IPS DF 6.9 (cell line): ENCODE measurements at places on chromosomes 2 and 18.

DNA sequence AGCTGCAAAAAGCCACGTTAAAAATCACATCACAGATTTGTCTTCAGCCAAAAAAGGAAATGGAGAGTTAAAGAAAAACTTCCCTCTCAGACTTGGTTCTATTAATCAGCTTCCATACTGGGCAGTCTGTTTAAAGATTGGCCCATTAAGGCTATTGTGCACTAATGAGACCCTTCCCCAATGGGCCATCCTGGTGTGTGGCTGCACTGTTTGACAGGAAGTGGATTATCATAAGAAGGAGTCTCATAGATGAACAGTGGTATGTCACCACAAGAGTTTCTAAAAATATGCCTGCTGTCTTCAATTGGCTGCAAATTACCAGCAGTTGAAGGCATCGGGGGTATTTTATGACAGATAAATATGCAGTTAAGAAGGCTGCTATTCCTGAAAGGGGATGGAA lies 247.6 kb upstream of the THSD7B start:
- no peaks in the 10 kb centered on the region for H3K36me3 ChIP-seq
- no peak overlapping the region for H3K27ac ChIP-seq
- no peak overlapping the region for H3K4me3 ChIP-seq
- no peaks in the 10 kb centered on the region; the same call in 1 of the 2 replicates for H3K27me3 ChIP-seq
- no peaks in the 10 kb centered on the region for H3K4me1 ChIP-seq
- DNase-seq: no peak

DNA sequence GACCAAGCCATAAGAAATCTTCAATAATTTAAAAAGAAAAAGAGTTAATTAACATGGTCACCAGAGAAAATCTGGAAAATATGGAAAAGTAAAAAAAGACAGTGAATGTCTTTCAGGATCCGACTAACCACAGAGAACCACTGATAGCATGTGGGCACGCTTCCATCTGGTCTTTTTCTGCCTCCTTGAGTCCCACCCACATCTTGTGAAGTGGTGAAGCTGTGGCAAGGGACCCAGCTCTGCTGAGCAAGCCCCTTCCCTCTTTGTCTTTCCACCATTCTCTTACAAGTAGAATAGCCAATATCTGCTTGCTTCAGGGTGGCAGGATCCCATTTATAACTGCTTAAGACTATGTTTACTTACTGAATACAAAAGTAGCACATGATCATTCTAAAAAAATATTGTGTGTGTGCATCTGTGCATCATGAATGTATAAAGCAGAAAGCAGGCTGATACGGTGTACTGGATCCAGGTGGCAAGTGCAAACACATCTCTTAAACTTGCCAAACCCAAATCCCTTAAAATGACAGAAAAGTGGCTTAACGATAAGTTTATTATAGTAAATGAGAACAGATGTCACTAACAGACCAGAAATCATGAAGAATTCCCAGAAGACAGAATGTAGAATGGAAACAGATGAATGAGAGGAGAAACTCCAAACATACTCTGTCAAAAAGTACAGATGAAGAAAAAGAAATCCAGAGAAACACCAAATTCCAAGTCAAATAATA lies 52.3 kb downstream of the FOXI3 start:
- no peak overlapping the region for H3K4me3 ChIP-seq
- H3K4me1 ChIP-seq: peaks cover 3% of the 10 kb centered on the region; the same call in 1 of the 2 replicates
- H3K36me3 ChIP-seq: no peaks in the 10 kb centered on the region
- DNase-seq: no peak
- no peaks in the 10 kb centered on the region for H3K27me3 ChIP-seq

DNA sequence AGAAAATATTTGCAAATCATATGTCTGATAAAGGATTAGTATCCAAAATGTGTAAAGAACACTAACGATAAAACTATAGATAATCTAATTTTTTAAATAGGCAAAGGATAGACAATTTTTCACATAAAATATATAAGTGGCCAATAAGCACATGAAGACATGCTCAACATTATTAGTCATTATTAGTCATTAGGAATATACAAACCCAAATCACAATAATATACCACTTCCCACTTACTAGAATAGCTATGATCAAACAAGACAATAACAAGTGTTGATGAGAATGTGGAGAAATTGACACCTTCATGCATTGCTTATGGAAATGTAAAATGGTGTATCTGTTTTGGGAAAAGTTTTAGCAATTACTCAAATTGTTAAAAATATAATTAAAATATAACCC lies 12.6 kb upstream of the MAP2 start:
- DNase-seq: no peak
- no peak overlapping the region for H3K4me3 ChIP-seq
- no peak overlapping the region for H3K27ac ChIP-seq
- H3K4me1 ChIP-seq: no peaks in the 10 kb centered on the region

- no peaks in the 10 kb centered on the region for H3K27me3 ChIP-seq
- no peaks in the 10 kb centered on the region for H3K4me1 ChIP-seq
- no peak overlapping the region for H3K27ac ChIP-seq
- no peak for DNase-seq
- no peaks in the 10 kb centered on the region for H3K36me3 ChIP-seq
Observed at GRCh38 chr2:109376796-109377495, 236.8 kb downstream of the SEPTIN10 start.

DNA sequence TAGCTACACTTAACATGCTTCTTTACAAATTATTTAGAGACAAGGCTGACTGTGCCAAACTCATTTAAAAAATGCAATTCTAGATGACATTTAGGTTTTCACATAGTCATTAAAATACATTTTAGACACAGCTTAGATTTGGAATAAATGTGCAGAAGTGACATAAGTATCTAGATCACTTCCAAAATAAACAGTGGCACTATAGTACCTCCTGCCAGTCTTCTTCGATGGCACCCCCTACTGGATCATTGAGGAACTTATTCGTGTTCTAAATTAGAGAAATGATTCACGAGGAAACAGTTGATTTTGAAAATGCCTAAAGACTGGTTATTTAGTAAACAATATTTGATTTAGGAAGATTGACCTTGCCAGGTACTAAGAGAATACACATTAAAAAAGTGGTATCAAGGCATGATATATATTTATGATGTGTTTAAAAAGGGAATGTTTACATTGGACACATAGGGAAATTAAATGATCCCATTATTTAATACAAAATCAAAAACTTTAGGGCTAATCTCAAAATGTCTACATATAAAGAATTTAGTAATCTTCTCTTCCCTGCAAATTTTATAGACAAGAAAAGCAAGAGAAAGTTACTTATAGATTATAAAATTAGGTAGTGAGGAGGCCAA lies 323.9 kb downstream of the XIRP2 start:
- H3K27ac ChIP-seq: no peak overlapping the region
- H3K4me3 ChIP-seq: no peak overlapping the region
- DNase-seq: no peak

DNA sequence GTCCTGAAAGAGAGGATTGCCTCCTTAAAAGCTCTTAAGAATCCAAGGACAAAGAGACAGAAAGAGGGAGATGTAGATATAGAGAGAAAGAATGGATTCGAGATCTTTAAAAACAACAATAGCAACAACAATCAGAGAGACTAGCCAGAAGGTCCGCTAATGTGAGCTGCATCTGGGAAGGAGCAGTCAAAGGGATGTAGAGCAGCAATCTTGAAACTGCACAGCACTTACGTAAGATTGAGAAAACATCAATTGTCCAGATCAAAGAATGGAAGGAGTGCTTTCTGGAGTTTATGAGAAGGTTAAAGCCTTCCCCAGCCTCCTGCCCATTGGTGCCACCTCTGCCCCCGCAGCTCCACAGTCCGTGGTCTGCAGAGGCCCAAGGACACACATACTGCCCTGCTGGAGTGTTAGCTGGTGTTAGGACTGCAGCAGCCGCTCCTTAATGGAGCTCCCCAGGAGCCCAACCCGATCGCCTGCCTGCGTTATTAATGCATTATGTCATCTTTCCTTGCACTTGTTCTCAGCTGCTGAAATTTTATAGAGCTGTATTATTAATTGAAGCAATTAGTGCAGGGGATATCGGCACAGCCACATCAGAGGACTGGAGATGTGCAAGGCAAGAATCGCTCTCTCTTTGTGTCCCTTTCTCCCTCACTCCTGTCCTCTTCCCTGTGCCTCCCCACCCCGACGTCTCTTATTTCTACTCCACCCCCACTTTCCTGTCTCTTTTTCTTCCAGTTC lies 94.2 kb upstream of the STPG4 start:
- no peaks in the 10 kb centered on the region for H3K27me3 ChIP-seq
- no peak overlapping the region for H3K4me3 ChIP-seq
- H3K4me1 ChIP-seq: no peaks in the 10 kb centered on the region

DNA sequence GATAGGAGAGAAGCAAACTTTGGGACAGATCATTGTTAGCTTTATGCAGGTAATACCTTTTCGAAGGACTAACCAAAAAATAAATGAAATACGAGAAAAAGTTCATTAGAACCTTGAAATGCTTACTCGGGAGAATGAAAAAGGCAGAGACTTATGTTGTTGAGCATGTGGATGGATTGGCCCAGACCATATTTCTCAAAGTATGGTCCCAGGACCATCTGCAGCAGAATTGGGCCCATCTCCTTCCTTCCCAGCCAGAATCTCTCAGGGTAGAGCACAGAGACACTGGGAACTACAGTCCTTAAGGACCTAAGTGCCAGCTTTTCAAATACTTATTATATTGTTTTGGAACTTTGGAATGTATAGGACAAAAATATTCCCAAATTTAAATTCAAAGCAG lies 50.8 kb downstream of the KCTD18 start:
- H3K4me3 ChIP-seq: no peak overlapping the region
- H3K27ac ChIP-seq: no peak overlapping the region
- no peak for DNase-seq
- H3K4me1 ChIP-seq: no peaks in the 10 kb centered on the region
- no peaks in the 10 kb centered on the region; the same call in 1 of the 2 replicates for H3K36me3 ChIP-seq

DNA sequence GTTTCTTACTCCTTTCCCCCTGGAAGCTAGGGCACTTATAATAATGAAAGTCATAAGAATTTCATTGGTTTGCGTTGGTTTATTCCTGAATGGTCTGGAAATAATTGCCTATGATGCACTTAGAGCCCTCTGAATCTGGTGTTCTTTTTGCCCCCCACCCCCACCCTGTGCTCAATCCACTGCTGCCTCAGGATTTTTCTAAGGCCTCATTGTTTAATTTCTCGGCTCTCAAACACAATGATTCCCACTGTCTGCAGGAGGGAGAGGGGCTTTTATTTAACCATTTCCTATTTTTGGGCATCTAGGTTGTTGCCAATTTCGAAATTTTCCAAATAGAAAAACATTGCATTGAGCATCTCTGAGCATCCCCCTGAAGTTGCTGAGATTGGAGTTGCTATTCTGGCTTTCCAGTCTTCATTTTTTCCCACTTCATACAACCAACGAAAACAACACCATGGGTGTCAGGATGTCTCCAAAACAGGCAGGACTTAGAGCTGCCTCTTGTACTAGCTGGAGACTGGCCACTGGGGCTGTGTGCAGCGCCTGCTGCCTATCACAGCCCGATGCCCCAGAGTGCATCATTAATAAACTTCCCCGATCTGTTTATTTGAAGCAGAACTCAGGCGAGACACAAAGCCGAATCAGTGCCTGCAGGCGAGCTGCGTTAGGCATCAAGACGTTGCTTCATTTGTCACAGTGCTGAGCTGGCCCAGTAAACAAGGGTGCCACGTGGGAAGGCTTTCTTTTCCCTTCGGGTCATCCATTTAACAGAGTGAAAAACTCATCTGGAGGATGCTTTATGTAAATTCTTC lies 1.8 kb upstream of the PCARE start:
- H3K36me3 ChIP-seq: no peaks in the 10 kb centered on the region
- H3K27ac ChIP-seq: no peak overlapping the region
- no peak for DNase-seq
- H3K27me3 ChIP-seq: no peaks in the 10 kb centered on the region
- no peaks in the 10 kb centered on the region for H3K4me1 ChIP-seq

- H3K27ac ChIP-seq: no peak overlapping the region
Observed at GRCh38 chr18:58499527-58500221, 129.2 kb downstream of the ALPK2 start.

- H3K4me3 ChIP-seq: no peak overlapping the region
- H3K27me3 ChIP-seq: no peaks in the 10 kb centered on the region
- no peaks in the 10 kb centered on the region for H3K36me3 ChIP-seq
- no peak for DNase-seq
- no peak overlapping the region for H3K27ac ChIP-seq
- H3K4me1 ChIP-seq: no peaks in the 10 kb centered on the region; the same call in 1 of the 2 replicates
Observed at GRCh38 chr2:182618672-182619079, 97.4 kb upstream of the DNAJC10 start.

- H3K27ac ChIP-seq: no peak overlapping the region
- DNase-seq: no peak
- H3K4me3 ChIP-seq: no peak overlapping the region
- no peaks in the 10 kb centered on the region for H3K4me1 ChIP-seq
- no peaks in the 10 kb centered on the region for H3K27me3 ChIP-seq
- H3K36me3 ChIP-seq: no peaks in the 10 kb centered on the region
Observed at GRCh38 chr2:71346065-71346464, 14.5 kb downstream of the ZNF638 start.

- no peaks in the 10 kb centered on the region for H3K36me3 ChIP-seq
- no peak overlapping the region for H3K4me3 ChIP-seq
- no peak for DNase-seq
- no peaks in the 10 kb centered on the region for H3K27me3 ChIP-seq
- no peaks in the 10 kb centered on the region for H3K4me1 ChIP-seq
- H3K27ac ChIP-seq: no peak overlapping the region
Observed at GRCh38 chr18:76461692-76462325, 33.2 kb downstream of the ZNF516 start.

DNA sequence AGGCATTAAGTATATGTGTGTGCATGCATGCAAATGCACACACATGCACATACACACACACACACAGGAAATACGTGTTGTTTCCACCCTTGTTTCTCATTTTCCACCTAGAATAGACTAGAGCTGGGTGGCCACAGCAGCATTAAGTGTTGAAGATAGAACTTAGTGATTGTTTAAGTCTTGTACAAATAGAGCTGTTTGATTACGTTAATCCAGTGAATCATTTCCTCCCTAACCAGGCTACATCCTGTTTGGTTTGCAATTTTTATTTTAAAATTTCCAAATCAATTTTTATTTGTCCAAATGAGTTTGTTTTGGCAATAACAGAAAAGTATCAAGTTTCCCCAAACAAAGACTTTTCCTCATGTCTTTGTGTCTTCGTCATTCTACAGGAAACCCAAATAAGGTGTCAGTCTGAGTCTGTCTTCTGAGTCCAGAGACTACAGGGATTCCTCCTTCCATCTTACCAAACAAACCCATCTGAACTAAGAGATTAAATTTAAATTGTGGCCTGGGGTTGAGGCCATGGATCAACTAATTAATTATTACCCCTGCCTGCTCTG lies 74.6 kb upstream of the GALNT5 start:
- no peak overlapping the region for H3K4me3 ChIP-seq
- DNase-seq: no peak
- no peaks in the 10 kb centered on the region for H3K27me3 ChIP-seq
- no peak overlapping the region for H3K27ac ChIP-seq

- no peaks in the 10 kb centered on the region for H3K36me3 ChIP-seq
- H3K27ac ChIP-seq: no peak overlapping the region
- no peaks in the 10 kb centered on the region for H3K4me1 ChIP-seq
- no peak overlapping the region for H3K4me3 ChIP-seq
- H3K27me3 ChIP-seq: no peaks in the 10 kb centered on the region
Observed at GRCh38 chr18:59547581-59548182, 149.5 kb downstream of the CCBE1 start.
